ENCODE measurements at places on chromosomes 4 and X.

DNA sequence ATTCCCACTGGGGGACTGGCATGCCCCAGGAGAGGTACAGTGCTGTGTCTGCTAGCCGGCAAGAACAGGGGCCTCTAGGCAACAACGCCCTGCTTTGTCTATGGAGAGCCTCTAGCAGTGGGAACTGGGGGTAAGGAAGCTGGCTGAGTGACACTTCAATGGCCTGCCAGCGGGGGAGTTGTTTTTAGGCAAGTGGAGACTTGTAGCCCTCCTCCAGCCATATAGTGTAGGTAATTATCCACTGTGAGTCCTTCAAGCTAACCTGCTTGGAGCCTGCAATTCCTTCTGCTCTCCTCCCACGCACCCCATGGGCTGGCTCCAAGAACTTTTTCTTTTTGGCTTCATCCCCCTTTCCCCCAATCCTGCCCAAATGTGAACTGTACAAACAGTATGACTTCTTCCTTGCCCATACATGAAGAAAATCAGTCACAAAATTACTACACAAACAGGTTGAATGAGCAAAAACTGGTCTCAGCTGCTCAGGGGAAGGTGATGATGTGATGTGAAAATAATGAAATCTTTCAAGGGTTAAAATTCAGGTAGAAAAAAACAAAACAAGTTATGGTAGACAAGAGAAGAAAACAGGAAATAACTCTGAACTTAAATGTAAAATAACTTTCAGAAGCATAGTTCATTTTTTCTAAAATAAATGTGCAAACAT, 33.1 kb downstream of the LEF1 start:
- H3K4me3 ChIP-seq, result no peak overlapping the region
- DNase-seq, result peak; percentile 58
- H3K4me1 ChIP-seq, result peaks cover 1% of the 10 kb centered on the region
- no peak overlapping the region for H3K27ac ChIP-seq
- H3K36me3 ChIP-seq, result no peaks in the 10 kb centered on the region

DNA sequence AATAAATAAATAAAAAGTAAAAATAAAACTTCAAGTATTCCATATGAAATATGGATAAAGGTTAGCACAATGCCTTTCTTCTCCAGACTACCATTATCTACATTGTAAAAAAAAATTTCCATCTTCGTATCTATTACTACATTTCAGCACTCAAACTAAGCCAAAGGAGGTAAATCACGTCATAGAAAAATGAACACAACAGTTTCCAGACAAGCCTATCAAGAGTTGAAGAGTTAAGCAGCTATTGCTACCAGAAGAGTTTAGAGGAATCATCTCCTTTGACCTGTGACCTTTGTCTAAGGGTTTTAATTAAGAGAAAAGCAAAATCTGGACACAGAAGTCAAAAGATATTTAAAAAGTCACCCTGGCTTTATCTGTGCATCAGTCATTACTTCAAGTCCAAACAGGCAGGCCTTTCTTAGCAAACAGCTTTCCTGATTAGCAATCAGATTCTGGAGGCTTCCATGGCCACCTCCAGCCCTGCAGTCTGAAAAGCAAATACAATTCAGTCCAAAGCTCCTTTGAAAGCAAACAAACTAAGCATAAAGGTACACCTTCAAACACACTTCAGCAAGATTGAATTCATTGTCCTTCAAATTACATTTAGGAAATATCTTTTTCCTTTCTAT, 82.2 kb downstream of the APBB2 start:
- no peak overlapping the region for H3K4me3 ChIP-seq
- peaks cover 3% of the 10 kb centered on the region for H3K4me1 ChIP-seq
- H3K27me3 ChIP-seq, result no peaks in the 10 kb centered on the region
- no peak for DNase-seq
- no peak overlapping the region for H3K27ac ChIP-seq

DNA sequence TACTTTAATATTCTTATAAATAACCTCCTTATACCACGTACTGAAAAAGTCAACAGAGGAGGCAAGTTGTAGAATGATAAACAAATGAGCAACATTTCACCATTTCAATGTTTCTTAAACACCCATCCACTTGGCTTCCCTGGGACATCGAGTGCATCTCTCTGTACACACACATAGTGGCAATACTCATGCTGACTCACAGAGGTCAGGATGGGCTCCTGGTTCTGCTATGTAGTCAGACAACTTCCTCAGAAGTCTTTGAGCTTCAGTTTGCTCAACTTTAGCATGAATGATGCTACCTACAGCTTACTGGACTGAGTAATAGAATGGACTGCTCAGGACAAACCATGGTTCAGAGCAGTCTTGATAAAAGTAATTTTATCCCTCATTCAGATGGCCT, 56.9 kb downstream of the MAD2L1 start:
- no peak for DNase-seq
- no peak overlapping the region for H3K4me3 ChIP-seq
- no peak overlapping the region for H3K27ac ChIP-seq
- no peaks in the 10 kb centered on the region for H3K36me3 ChIP-seq
- H3K4me1 ChIP-seq, result no peaks in the 10 kb centered on the region

DNA sequence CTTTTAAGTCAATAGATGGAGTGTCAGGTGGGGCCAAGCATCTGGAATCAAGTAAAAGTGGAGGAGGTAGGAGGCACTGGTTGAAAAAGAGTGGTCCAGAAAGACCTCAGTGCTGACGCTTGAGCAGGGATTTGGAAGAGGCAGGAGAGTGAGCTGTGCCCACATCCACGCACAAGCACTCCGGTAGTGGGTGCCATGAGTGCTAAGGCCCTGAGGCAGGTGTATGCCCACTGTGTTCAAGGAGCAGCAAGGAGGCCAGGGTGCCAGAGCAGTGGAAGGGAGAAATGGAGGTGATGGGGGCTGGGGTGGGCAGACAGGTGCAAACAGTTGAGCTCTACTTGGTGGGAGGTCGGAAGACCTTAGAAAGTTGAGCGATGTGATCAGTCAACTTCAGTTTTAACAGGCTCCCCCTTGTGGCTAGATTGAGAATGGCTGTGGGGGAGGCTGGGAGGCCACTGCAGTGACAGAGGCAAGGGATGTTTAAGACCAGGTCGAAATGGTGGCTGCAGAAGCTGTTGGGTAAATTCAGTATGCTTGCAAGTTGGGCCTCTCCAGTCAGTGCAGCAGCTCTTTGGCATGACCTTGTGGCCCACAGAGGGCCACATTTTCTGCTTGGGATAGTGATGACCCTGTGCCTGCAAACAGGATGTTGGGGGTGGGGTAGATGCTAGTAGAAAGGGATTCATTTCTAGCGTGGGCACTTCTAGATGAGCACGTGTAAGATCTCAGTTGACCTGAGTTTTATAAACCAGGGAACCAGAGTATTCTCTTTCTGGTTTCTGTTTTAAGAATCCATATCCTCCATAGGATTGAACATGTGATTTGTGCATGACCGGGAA, 12.7 kb downstream of the TKTL1 start:
- peaks cover 1% of the 10 kb centered on the region for H3K4me1 ChIP-seq
- no peaks in the 10 kb centered on the region for H3K27me3 ChIP-seq
- no peaks in the 10 kb centered on the region for H3K36me3 ChIP-seq
- DNase-seq, result peak; percentile 29
- no peak overlapping the region for H3K27ac ChIP-seq
- no peak overlapping the region for H3K4me3 ChIP-seq

- H3K4me3 ChIP-seq, result no peak overlapping the region
- H3K27me3 ChIP-seq, result no peaks in the 10 kb centered on the region
- H3K27ac ChIP-seq, result no peak overlapping the region
- H3K4me1 ChIP-seq, result peaks cover 3% of the 10 kb centered on the region
- DNase-seq, result no peak
Observed at GRCh38 chr4:102388611-102389010, 43.3 kb upstream of the SLC39A8 start.

DNA sequence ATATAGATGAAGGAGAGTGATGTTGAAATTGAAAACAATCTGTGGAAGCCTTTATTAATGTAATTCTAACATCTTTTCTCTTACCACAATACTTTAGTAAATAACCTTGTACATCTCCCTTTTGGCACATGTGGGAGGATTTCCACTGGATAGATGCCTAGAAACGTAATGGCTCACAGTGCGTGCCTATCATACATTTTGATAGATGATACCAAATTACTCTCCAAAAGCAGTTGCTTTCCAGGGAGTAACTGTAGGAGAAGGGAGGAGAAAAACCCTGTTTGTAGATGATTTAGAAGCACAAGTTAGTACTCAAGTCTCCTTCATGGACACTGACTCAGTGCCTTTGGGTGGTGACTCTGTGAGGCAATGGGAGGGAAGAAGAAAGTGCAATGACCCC, 476.3 kb downstream of the CCSER1 start:
- no peak overlapping the region for H3K27ac ChIP-seq
- no peak for DNase-seq
- H3K36me3 ChIP-seq, result no peaks in the 10 kb centered on the region
- no peaks in the 10 kb centered on the region for H3K4me1 ChIP-seq
- no peaks in the 10 kb centered on the region for H3K27me3 ChIP-seq
- no peak overlapping the region for H3K4me3 ChIP-seq

DNA sequence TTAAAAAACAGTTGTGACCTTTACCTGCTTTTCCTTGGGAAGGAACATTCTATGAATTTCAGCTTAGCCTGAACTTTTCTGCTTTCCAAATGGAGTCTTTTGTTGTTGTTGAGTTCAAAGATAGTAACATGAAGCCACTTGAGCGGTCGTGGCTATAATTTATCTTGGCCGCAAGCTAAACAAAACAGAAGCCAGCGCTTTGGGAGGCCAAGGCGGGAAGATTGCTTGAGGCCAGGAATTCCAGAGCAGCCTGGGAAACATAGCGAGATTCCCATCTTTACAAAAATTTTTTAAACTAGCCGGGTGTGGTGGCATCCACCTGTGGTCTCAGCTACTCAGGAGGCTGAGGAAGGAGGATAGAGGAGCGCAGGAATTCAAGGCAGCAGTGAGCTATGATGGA, 29.9 kb downstream of the TKTL1 start:
- no peak overlapping the region for H3K27ac ChIP-seq
- no peak for DNase-seq
- no peaks in the 10 kb centered on the region for H3K4me1 ChIP-seq
- no peak overlapping the region for H3K4me3 ChIP-seq
- no peaks in the 10 kb centered on the region for H3K27me3 ChIP-seq
- no peaks in the 10 kb centered on the region for H3K36me3 ChIP-seq

DNA sequence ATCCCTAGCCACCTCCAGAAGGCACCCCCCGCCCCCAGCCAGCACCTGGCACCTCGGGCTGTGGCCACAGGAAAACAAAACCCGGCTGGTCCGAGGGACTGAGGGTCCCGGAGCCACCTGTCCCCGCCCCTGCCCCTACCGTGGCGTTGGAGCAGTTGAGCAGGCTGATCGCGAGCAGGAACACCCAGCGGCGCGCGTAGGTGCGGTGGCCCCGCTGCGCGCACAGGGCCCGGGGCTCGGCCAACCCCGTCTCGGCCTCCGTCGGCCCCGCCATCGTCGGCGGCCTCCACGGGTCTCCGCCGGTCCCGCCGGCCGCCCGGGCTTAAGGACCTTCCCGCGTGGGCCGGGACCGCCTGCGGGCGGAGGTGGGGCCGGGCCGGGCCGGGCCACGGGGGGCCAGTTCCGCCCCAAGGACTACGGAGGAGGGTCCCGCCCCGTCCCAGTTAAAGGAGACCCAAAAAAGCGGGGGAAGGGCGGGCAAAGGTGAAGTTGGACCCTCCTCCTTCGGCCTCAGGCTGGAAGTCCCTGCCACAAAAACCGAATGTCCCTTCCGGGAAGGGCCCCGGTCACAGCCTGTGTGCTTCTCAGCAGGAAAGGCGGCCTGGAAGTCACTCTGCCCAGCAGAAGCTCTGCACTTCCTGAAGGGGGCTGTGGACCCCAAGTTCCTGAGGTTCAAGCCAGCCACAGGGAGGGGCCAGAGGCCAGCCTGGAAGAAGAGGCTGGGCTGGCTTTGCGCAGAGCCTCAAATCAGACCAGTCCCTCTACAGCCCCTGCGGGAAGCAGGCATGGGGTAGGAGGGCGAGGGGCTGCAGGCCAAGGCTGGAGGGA, at the start of gene SLC49A3:
TSS of gene SLC49A3 (minus strand) at position 298 of the 828 bp plus-strand sequence. CDS start at position 274, 24 bp downstream.
- no peak within 1 kb of the TSS for H3K27ac ChIP-seq

DNA sequence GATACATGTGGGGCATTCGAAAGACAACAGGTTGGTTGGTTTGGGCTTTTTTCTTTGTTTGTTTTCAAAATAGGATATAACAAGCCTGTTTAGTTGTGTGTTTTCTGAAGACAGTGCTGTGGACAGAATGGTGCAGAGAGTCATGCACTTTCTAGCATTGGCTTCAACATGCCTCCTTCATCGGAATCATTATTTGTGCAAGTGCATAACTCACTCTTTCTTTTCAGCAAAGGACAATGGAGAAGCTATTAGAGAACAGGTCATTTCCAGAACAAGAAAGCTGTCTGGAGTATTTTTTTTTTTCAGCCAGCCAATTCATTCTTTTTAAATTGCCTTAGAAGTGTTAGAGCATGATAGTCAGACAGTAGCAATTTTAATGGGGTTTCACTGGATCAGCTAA, 225.8 kb downstream of the STK32B start:
- no peak overlapping the region for H3K4me3 ChIP-seq
- no peak for DNase-seq
- no peaks in the 10 kb centered on the region for H3K36me3 ChIP-seq
- H3K27ac ChIP-seq, result no peak overlapping the region
- H3K4me1 ChIP-seq, result no peaks in the 10 kb centered on the region
- H3K27me3 ChIP-seq, result no peaks in the 10 kb centered on the region

- H3K4me3 ChIP-seq, result no peak overlapping the region
- H3K36me3 ChIP-seq, result no peaks in the 10 kb centered on the region
- H3K27me3 ChIP-seq, result no peaks in the 10 kb centered on the region
- no peaks in the 10 kb centered on the region for H3K4me1 ChIP-seq
- no peak for DNase-seq
- H3K27ac ChIP-seq, result no peak overlapping the region
Observed at GRCh38 chr4:163923092-163923491, 428.6 kb downstream of the TMA16 start.

- no peak overlapping the region for H3K27ac ChIP-seq
- no peaks in the 10 kb centered on the region for H3K36me3 ChIP-seq
- no peak overlapping the region for H3K4me3 ChIP-seq
- peaks cover 63% of the 10 kb centered on the region for H3K27me3 ChIP-seq
- DNase-seq, result no peak
Observed at GRCh38 chr4:82784681-82785610, 13.7 kb downstream of the SCD5 start.

DNA sequence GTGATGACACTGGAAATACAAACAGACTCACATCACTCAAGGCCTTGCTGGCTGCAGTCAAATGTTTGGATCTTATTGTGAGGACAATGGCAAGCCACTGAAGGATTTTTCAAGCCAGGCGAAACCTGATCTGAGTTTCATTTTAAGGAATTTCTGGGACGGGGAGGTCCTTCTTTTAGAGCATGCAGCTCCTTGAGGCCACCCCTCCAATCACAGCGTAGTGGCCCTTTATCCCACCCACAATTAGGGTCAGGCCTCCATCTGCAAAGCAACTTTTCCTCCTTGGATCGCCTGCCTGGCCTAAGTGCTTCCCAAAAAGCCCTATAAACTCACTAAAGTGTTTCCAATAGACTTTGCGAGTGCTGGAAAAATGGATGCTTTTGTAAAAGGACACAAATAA, 115.5 kb downstream of the EFHC2 start:
- no peaks in the 10 kb centered on the region for H3K27me3 ChIP-seq
- H3K27ac ChIP-seq, result no peak overlapping the region
- H3K4me1 ChIP-seq, result 0 out of 2 replicates have a peak, but pooled peaks cover 1% of the 10 kb centered on the region

DNA sequence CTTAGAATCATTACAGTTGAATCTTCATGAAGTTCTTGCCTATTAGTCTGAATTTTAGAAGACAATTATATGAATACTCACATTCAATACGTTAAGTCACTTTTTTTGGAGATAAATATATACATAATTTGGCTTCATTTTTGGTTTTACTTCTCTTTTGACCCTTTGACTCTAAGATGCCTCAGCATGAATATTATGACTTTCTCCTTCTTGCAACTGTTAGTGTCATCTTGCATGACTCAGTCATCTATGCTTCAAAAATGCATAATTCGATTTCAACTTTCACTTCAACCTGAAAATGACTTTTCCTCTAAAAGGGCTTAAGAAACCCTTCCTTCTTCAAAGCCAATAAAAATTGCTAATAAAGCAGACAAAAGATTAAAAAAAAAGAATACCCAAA, 1427.5 kb downstream of the ADGRL3 start:
- H3K4me1 ChIP-seq, result no peaks in the 10 kb centered on the region
- no peak overlapping the region for H3K4me3 ChIP-seq
- no peak for DNase-seq
- H3K27me3 ChIP-seq, result no peaks in the 10 kb centered on the region
- no peaks in the 10 kb centered on the region for H3K36me3 ChIP-seq

Data from iPS DF 6.9 (cell line).